ENCODE measurements at places on chromosomes 12 and 14. TPM values are rescaled to one million over a fixed set of nuclear protein-coding genes. Genes with fewer than 3 reads are reported as not detected.

- no peak for DNase-seq
These were observed 33.2 kb upstream of the HELB start for GRCh38 chr12:66269142-66269541.

DNA sequence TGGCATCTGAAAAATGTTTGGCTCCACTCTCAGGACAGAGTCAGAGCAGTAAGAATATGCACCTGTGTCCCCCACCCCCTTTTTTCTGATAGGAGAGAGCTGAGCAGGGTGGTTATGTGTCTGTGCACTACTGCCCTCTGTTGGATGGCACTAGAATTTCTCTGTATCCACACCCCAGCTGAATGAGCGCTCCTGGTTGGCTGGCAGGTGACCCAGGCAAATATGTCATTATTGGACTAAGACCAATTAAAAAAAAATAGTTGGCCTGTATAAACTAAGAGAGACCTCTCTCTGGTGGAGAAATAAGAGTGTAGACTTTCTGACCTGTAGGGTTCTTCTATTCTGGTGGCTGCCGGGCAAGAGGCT lies 107.0 kb downstream of the PTCSC3 start:
- DNase-seq, result no peak

DNA sequence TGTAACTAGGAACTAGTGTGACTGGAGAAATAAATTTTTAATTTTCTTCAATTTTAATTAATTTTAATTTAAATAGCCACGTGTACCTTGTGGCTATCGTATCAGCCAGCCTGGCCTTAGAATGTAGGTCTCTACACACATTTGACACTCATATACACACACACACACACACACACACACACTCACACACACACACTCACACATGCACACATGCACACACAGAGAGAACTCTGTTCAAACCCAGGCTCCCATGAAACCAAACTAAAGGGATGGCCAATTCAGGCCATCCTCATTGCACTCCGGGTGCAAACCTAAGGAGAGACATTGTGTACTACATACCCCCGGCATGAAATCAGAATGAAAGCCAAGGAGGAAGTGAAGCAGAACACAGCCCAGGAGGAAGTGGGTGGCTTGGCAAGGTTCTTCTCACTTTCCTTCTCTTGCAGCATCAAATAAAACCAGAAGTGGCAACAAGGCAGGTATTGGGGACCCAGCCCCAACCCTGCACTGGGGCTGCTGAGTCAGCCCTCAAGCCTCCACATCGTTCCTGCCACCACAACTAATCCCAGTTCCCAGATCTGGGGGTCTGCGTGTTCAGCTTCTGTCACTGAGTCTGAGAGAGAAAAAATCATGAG lies 26.2 kb upstream of the CHPT1 start:
- DNase-seq, result no peak

GRCh38 chr12:91460469-91460868 lies 277.9 kb upstream of the DCN start:
- peak; percentile 75 for DNase-seq

- DNase-seq, result no peak
These were observed 42.1 kb downstream of the KRT80 start for GRCh38 chr12:52149651-52150241.

GRCh38 chr12:67919406-67919805 lies 69.8 kb upstream of the IFNG-AS1 start:
- DNase-seq, result no peak

DNA sequence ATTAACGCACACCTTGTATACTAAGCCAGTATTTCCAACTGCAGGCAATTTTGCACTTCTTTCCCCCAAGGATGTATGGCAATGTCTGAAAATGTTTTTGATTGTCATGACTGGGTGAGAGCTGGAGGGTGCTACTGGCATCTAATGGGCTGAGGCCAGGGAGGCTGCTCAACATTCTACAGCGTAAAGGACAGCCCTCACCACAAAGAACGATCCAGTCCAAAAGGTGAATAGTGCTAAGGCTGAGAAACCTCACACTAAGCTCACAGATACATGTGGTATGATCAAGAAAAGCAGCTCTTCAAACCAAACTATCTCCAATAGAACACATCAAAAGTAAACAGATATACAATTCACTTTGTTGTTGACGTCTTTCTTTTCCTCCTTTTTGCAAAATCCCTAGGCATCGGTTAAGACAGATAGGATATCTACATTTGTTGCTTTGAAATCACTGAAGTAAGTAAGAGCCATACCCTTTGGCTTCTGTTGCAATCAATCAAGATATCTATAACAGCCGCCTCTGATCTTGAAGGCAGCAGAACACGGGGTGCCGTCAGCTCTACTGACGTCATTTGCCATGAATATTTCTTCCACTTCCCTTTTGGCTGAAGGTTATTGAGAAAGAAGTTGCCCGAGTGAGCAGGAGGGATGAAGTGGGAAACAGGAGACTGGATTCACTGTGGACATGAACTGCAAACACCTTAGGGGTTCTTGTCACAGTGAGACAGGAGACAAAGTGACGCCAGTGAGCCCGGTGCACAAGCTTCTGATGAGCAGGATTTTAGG lies 218.3 kb downstream of the FOXN3 start:
- no peak for DNase-seq

DNA sequence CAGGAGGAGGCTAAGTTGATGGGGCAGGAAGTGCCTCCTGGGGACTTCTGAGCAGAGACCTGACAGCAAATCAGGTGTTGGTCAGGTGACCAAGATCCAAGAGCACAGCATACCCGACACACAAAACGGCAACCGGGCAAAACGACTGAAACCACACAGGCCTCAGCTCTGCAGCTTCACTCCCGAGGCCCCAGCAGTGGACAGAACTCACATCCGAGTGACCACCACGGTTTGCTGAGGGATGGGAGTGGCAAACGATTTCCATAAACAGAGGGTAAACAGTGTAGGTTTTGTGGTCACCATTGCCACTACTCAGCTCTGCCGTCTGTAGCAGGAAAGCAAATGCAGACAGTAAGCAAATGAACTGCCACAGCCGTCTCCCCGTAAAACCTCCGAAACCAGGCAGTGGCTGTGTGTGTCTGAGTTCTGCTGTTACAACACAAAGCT lies 14.4 kb downstream of the CHFR start:
- no peak for DNase-seq

GRCh38 chr12:17077594-17077993 lies 471.6 kb upstream of the LMO3 start:
- DNase-seq, result no peak

GRCh38 chr14:89276424-89276975 lies 140.5 kb downstream of the FOXN3 start:
- no peak for DNase-seq

DNA sequence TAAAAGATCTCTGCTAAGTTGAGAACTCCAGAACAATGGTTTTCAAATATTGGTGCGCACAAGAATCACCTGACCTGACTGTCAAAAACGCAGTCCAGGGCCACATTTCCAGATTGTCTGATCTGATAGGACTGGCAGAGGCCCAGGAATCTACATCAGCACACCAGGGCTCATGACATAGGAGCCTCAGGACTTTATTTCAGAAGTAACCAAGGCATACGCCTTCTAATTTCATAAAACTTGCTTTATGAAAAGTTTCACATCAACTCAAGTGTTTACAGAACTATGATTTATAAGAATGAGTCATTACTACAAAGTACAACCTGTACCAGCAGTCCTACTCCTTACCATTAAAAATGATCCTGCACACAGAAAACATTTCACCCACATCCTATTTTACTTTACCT lies 47.7 kb upstream of the PTPRO start:
- no peak for DNase-seq

- no peak for DNase-seq
These were observed 27.3 kb downstream of the PTPRB start for GRCh38 chr12:70609739-70610491.

DNA sequence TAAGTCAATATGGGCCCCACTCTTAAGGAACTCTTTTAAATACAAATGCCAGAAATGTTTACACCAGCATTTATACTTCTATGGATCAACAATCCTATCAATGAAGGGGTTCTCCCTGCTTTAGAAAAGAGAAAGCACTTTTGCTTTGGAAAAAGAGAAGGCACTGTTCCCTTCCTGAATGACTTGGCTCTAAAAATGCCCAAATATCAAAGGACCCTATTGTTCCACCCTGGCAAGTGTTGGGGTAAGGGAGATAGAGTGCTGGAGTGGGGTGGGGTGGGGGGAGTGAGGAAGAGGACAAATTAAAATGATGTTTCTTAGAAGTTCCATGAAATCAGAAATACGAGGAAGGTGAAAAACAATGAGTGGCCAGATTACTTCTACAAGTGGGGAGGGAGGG lies 131.6 kb upstream of the GRIN2B start:
- DNase-seq, result no peak

DNA sequence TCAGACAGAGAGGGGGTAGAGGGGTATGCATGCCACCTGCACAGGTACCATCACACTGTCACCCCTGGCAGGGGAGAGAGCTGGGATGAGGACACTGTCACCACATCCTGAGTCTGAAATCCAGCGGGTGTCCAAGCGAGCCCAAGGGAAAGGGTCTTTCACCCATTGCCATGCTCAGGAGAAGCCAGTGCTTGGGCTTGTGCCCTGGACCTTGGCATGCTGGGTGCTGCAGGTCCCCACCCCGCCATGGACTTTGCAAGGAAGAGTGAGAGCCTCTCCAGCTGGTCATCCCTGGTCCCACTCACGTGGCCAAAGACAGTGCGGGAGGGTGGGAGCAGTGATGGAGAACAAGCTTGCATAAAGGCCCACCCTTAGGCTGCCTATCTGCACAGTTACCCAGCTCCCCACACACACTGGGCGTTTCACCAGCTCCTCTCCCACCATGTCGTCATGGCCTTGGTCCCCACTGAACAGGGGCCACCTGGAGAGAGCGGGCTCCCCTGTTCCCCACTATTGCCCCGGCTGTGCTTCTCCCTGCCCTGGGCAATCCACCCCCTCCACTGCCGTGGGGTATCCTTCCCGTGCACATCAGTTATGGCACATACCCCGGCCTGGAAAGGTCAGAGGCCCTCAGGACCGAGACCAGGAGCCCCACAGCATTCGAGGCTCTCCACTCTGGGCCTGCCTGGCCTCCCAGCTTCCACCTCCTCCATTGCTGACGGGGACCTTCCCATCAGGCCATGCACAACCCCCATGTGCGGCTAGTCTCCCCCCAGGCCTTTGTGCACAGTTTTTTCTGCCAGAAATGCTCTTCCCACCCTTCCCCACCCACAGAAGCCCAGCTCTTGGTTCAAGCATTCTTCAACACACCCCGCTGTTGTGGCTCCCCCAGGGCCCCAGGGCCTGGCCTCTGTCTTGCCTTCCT lies 58.6 kb upstream of the BCL11B start:
- DNase-seq, result no peak

DNA sequence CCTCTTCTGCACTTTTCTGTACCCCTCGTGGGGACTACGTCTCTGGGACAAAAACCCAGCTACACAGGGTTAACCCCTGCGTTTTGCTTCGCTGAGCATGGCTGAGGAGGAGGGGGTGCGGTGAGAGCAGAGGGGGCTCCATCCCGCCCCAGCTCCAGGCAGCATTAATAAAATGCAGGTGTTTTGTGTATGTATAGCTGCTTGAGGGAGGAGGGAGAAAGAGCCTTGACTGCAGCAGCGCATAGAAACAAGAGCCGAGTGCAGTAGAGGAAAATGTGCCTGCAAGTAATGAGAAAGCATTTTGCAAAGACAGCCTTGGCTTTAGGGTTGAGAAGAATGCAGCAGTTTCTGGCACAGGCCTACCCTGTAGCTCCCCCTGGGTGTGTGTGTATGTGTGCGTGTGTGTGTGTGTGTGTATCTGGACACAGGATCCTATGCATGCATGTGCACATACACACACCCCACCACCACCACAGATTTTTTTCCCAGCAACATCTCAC lies 103.9 kb downstream of the ZFP36L1 start:
- peak; percentile 42 for DNase-seq

GRCh38 chr14:71411738-71412137 lies 504.5 kb downstream of the PCNX1 start:
- DNase-seq, result no peak

GRCh38 chr12:26798640-26799039 lies 34.4 kb downstream of the ITPR2 start:
- DNase-seq, result no peak

- no peak for DNase-seq
These were observed 13.0 kb upstream of the GNG2 start for GRCh38 chr14:51847489-51847796.

SERPINA9 gene
- not detected for total RNA-seq

FAM186B gene
- total RNA-seq, result 0.55 TPM

HAL gene
- 1.6 TPM for total RNA-seq

RND1 gene
- total RNA-seq, result 15.1 TPM

All from spinal cord (tissue), 10 donors.